ENCODE measurements at places on chromosomes 1 and 21.

DNA sequence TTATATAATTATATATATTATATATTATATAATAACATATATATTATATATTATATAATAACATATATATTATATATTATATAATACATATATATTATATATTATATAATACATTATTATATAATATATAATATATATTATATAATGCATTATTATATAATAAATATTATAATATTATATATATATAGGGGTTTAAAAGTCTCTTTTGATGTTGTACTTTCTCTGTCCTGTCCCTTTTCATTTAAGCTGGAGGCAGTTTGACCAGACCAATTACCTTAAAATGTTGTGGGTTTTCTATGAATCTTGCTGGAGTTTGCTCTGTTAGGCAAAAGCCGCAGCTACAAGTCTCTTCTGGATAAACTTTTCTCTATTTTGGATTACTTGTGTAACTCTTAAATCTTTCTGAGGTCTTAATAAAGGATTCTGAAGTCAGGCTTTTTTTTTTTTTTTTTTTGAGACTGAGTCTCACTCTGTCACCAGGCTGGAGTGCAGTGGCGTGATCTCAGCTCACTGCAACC is 22.2 kb upstream of the KIF1B start:
- DNase-seq, result no peak

DNA sequence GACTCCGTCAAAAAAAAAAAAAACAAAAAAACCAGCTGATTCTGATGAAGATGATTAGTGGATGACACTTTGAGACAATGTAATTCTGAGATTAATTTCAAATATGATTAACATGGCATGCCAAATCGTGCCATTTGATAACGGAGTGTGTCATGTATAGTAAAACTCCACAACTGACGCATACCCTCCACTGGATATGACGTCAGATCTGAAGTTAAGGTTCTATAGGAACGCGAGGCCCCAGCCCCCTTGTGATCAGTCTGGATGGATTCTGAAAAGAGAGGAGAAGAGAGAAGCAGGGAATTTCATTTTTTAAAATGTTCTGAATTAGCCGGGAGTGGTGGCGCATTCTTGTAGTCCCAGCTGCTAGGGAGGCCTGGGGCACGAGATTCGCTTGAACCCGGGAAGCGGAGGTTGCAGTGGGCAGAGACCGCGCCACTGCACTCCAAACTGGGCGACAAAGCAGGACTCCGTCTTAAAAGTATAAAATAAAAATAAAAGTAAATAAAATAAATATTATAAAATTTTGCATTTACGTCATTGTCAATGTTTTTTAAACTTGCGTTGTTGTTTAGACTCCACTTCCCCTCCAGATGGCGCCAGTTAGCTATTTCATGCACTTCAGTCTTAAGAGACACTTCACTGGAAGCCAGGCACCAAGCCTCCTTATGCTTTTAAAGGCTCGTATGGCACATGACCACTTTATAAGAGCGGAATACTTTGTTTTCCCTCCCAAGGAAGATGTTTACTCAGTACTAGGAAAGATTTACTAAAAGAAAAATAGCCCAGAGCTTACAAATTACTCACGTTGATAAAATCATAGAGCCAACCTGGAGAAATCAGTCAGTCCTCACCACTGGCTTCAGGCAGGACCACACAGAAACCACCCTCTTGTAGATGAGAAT is 65.5 kb downstream of the UBE2U start:
- peak; percentile 20 for DNase-seq

GRCh38 chr1:63635681-63636080 is 42.5 kb downstream of the PGM1 start:
- DNase-seq, result no peak

- no peak for DNase-seq
Measured at GRCh38 chr1:19449454-19450228, 35.7 kb downstream of the CAPZB start.

GRCh38 chr1:197614916-197615692 is 160.2 kb downstream of the DENND1B start:
- DNase-seq, result no peak

GRCh38 chr1:171488190-171488929 is 3.0 kb downstream of the PRRC2C start:
- no peak for DNase-seq

DNA sequence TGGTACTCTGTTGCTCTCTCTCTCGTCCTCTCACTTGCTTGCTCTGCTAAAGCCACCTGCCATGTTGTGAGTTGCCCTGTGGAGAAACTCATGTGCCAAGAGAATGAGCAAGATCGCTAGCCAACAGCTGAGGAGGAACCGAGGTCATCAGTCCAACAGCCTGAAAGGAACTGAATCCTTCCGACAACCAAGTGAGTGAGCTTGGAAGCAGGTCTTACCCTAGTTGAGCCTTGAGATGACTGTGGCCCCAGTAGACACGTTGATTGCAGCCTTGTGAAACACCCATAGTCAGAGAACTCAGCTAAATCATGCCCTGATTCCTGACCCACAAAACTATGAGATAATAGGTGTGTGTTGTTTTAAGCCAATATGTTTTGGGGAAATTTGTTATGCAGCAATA is 48.1 kb upstream of the BACH1 start:
- DNase-seq, result no peak

DNA sequence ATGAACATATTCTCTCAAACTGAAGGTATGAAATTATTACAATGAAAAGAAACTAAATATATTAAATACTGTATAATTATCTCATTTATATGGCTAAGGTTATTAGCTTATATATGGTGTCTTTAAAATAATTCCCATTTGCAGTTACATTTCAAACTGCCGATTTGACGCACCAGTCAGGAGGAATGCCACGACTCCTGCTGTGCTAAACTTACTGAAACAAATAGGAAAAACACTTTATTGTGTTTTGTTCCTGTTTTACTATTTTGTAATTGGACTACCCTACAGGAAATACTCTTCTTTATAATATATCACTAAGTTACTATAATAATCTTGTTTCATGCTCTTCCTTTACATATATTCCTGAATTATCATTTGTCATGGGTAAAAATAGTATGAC is 117.8 kb downstream of the DPYD start:
- no peak for DNase-seq

DNA sequence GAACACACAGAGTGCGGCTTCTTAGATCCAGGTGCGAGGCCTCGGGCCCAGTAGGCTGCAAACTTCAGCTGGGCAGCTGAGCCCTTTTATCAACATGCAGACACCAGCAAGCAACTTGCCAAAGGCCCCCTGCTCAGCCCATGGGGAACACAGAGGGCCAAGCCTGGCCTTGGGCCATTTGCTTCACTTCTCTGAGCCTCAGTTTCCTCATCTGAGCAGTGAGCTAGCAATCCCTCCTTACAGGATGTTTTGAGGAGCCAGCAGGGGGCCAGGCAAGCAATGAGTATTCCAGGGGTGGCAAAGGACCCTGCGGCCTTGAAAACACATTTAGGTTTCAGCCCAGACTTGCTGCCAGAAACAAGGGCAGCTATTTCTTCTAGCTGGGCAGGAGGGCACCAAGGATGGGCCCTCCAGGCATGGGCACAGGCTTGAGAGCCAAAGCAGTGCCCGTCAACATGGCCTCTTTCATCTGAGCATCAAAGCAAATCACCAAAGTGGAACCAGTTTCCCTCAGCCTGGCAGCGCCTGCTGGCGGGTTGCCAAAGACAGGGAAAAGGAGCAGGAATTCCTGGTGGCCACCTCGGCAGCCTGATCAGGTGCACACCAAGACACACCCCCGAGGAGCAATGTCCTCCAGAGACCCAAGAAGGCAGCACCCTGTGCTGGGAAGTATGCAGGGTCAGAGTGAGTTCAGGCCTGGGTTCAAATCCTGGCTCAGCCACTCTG is 1.4 kb downstream of the MATN1 start:
- no peak for DNase-seq

DNA sequence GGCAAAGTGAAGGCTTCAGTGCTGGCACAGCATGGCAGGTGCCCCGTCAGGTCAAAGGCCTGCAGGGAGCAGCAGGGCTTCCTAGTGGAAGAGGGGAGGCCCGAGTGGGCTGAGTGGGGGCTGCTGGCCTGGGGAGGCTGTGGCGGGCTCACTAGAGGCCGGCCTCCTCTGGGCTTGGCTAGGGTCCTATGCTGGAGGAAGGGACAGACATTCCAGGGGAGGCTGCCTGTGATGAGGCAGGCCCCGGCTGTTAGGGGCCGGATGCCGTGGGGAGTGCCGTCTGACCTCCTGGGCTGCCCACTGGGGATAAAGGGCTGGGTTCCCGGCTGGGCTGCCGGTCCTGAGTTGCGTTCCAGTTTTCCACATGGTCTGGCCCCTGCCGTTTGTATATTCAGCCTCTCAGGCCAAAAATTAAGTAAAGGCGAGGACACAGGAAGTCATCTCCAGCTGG is 21.1 kb downstream of the PRXL2B start:
- DNase-seq, result no peak

GRCh38 chr1:22124592-22125229 is 18.2 kb downstream of the WNT4 start:
- DNase-seq, result no peak

DNA sequence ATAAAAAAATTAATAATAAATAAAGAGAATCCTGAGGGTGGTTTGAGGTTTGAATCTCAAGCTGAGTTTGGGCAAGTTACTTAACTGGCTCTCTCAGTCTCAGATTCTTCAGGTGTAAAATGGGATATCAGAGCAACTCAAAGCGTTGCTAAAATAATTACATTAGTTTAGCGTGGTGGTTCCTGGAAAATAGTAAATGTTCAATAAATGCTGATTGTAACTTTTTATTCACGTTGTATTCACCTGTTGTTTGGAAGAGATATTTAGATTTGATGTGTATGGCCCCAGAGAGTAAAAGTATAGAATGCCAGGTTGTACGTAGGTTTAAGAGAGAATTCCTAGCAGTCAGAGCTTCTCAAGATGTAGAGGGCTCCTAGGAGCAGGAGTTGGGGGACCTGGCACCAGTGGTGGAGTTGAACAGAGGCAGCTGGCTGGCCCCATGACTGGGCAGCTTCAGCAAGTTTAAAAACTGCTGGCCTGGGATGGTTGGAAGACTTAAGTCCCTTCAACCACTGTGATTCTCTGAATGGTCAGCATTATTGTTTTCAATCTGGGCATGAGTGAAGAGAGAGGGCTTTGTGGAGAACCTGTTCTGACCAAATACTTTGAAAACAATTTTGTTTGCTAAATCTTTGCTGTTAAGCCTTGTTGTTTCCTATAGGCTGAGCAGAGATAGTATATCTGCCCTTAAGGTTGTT is 22.4 kb downstream of the PRCC start:
- DNase-seq, result no peak

GRCh38 chr1:203937678-203938330 is 76.4 kb downstream of the SNRPE start:
- no peak for DNase-seq

DNA sequence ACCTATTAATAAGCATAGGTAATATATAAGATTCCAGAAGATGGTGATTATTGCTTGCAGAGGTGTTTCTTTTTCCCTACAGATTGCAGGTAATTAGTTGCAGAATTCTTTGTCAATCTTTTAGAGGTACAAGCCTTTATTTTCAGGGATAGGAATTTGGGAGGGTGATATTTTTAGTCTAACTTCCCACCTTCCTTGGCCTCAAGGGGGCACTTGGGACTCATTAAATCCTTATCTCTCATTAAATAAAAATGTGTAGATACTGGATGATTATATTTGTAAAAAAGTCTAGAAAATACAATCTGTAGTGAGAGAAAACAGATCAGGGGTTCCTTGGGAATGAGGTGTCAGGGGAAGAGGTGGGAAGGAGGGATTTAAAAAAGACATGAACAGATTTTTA is 179.2 kb downstream of the PATJ start:
- no peak for DNase-seq

GRCh38 chr1:8651236-8651890 is 166.1 kb downstream of the RERE start:
- no peak for DNase-seq

GRCh38 chr1:44281962-44282703 is 68.9 kb downstream of the DMAP1 start:
- no peak for DNase-seq

DNA sequence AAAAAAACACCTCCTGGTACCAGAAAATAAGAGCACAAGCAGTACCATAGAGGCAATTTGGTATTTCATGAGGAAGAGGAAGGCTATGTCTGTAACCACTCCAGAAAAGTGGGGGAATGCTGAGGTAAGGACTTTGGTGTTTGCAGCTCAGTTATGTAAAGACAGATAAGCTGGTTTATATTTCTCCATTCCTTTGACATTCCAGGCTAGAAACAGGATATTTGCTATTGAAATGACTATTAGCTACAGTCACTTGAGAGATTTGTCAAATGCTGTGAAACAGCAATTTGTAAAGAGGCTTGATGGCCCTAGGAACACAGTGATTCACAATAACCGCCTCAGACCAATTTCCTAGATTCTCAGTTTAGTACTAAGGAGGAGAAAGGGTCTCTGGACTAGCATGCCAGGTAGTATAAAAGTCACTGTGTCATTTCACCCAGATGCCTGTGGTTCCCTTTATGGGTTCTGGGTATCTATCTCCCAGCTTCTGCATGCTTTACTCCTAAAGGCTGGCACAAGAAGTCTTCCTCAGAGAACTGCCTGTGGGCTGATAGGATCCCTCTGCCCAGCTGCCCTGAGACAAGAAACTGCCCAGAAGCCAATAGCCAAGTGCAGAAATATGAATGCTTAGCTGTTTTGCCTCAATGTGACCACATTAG is 80.5 kb downstream of the VCAM1 start:
- DNase-seq, result no peak

DNA sequence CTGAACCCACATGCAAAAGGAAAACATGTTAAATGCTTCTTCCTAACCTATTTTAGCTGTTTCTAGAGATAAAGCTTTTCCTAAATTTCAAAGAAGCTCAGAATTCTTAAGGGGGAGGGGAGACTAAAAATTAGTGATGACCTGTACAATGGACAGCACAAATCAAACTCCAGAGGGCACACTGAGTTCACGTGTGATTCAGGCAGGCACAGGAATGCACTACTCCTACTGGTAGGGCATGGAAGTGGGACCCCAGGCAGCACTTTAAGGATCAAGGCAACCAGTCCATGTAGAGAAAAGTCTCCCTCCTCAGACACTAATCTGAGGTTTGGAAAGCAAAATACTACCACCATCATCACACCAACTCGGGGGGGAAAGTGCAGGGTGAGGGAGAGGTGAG is 31.3 kb upstream of the CLCA4 start:
- no peak for DNase-seq

DNA sequence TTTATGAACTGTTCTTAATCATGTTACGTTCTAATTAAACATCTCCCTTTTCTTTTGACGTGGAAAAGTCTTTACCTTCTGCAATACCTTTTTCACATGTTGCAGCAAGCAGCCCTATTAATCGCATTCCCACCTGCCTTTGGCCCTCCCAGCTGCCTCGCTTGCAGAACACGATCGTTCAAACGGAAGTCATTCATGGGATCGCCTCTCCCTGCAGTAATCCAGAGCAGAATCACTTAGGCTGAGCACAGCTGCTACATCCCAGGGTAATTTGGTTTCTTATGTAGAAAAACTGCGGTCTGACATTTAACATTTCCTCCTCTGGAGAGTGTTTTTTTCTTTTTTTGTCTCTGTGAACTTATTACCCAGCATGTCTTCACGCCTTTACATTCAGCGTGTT is 206.3 kb downstream of the KIF26B start:
- no peak for DNase-seq

- no peak for DNase-seq
Measured at GRCh38 chr1:153883223-153883622, 39.5 kb downstream of the GATAD2B start.

GRCh38 chr1:111707906-111708305 is 31.3 kb downstream of the INKA2 start:
- no peak for DNase-seq

- DNase-seq, result no peak
Measured at GRCh38 chr1:68706639-68707317, 209.9 kb upstream of the DEPDC1 start.

- no peak for DNase-seq
Measured at GRCh38 chr1:54808443-54809207, 7.5 kb upstream of the TTC22 start.

GRCh38 chr1:161233102-161233501 is 4.9 kb downstream of the NR1I3 start:
- no peak for DNase-seq
